ENCODE measurements at places on chromosomes 2 and 18.

DNA sequence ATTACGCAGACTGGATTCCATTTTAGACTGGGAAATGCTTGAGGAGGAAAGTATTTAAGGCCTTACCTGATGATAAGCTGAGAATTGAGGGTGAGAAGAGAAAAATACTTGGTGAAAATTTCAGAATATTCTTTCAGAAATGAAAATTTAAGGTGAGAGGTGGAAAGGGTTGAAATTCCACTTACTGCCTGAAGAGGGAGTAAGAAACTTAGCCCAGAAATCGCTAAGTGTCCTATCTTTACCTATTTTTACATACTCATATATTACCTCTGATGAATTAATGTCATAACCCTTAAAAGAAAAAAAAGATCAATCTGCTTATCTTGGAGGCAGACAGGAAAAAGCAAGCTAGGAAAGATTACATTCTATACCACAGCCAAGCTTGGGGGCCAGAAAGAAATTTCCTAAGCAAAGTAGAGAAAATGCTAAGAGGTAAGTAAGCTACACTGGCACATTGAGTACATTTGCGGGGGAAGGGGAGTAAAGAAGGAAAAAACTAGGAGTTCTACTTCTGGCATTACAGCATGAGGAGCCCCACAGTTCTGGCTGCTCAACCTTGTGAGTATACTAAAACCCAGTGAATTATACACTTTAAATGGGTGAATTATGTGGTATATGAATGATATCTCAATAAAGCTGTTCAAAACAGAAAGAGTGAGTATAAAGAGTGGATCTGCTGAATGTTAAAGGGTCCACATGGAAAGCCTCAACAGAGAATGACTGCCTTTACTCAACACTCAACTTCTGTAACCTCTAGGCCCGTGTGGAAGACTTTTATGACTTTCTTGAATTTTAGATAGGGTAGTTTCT, 33.8 kb downstream of the SMC6 start:
- DNase-seq = peak; percentile 41

GRCh38 chr2:176138526-176138922, 9.0 kb downstream of the HOXD8 start:
- DNase-seq = no peak

GRCh38 chr2:215572341-215572848, 136.5 kb upstream of the FN1 start:
- DNase-seq = no peak

- no peak for DNase-seq
These were observed 291.9 kb upstream of the SPRED2 start for GRCh38 chr2:65724336-65724735.

DNA sequence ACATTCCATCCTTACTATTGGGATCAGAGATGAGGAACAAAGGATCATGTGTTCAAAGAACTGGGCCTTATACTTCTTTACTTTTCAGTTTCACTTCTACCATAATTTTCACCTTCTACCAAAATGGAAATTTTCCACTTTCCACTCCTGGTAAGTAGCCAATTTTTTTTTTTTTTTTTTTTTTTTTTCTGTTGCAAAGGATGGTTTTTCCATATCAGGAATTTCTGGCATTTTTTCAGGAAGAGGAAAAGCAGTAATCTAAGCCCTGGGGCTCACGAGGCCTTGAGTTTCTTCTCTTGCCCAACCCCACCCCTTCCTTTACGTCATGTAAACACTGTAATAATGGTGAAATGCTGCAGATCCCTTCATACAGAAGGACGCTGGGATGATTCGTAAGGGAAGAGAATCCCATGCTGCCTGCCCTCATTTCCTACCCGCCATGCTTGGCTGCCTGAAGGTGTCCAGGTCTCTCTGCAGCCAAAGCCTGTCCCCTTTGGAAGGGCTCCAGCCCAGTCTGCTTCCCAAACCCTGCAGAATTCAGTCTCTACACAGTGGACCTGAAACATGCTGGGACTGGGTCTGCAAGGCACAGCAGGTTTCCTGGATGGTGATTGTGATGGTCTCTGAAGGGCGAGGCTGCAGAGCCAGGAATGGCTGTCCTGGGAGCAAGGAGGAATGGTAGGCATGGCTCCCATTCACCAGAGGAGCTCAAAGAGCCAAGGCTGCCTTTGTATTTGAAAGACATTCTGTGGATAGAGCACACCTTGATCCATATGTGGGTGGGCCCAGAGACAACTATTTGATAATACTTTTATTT, 57.0 kb downstream of the EFR3B start:
- no peak for DNase-seq

GRCh38 chr2:235494716-235495372, 1.0 kb downstream of the AGAP1 start:
- peak; percentile 13 for DNase-seq

GRCh38 chr2:118013221-118013723, 598 bp downstream of the CCDC93 start:
- peak; percentile 19 for DNase-seq

DNA sequence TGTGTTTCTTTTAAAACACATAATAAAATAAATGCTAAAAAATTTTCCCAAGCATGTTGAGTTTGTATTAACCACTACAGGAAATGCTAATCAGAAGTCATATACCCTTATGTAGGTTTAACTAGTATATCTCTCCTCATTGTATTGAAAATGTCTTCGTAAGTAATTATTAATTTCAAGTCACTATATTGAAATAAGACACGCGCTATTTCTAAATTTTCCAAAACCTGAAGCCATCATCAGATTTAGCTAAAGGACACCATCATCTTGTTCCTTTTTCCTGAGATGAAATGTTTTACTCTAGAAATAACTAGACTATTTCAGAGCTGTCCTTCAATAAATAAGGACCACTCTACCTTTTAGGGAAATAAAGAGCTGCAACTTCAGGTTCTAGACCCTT, 78.9 kb downstream of the LPIN2 start:
- no peak for DNase-seq

DNA sequence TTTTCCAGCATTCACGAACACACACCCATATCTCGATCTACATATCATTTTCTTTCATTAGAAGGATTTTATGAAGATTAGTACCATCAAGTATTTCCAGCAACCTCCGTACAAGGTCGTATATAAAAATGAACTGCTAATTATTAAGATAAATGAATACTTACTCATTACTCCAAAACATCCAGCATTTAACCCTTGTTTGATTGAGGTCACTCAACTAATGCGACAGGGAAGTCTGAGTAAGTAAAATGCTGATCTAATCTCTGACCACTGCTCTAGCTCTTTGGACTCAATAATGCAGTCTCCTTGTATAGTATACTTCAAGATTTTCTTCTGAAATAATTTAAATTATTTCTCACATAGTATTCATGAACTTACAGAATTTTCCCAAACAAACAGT, 2.0 kb downstream of the ABHD3 start:
- DNase-seq = no peak

DNA sequence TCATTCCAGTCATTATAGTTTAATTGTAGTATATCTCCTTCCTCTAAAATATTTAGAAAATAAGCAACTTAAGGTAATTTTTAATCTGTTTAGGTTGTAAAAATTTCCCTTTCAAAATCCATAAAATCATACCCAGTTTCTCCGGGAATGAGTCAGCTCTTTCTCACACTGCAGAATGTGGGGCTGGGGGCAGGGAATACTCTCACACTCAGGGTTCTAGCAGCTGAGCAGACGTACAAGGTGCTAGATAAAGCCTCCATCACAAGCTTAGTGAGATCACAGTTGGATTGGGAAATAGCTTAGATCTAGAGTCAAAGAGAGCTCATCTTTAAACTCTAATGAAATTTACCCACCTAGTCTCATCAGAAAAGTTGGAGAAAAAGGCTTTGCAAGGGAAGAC, 79.9 kb upstream of the FAM237A start:
- no peak for DNase-seq

GRCh38 chr18:58491773-58492752, 136.8 kb downstream of the ALPK2 start:
- DNase-seq = no peak

- no peak for DNase-seq
These were observed 40.4 kb downstream of the KIDINS220 start for GRCh38 chr2:8796878-8797550.

DNA sequence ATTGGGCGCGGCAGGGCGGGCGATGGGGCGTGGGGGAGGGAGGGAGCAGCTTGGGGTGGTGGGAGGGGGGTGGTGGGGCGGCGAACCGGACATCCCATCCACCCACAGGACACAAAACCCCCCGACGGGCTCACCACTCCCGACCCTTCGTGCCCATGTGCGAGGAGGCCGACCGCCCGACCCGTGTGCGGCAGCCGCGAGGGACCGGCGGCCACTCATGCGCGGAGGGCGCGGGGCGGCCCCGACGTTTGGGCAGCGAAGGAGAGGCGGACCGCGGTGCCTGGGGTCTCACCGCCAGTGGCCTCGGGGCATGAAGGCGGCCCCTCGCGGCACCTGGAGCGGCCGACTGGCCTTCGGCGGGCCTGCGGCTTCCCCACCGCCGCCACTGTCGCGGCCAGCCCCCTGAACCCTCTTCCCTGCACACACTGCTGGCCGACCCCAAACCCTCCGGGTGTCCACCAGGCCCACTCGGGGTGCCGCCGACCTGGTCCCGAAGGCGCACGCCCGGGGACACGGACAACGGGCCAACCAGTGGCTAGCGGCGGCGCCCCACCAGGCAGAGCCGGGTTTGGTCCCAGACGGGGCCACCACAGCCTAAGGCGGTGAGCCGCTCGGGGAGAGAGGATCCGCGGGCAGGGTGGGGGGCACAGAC, 94.6 kb upstream of the ANKRD30BL start:
- no peak for DNase-seq

DNA sequence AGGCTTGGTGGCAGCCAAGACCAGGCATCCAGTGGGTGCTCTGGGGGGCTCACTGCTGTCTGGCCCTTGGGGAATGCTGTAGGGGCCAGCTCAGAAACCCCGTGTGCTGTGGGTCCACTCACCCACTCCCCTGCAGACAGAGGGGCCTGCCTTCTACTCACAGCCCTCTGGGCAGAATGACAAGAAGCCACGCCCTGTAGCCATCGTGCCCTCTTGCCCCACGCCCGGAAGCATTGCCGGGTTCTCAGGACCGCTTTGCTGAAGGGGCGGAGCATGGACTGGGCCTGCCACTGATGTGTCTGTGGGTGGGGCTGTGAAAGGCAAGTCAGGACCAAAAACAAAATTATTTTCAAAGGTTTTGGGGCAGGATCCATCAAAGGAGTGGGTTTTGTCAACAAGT, 27.8 kb downstream of the GLI2 start:
- no peak for DNase-seq

GRCh38 chr2:109064660-109065390, 64.2 kb upstream of the SH3RF3 start:
- DNase-seq = no peak

GRCh38 chr2:84792856-84793522, 87.9 kb downstream of the TRABD2A start:
- no peak for DNase-seq

- no peak for DNase-seq
These were observed 185.8 kb downstream of the ANKRD44 start for GRCh38 chr2:197124639-197125390.
